Hematopoietic multipotent progenitor cell treated with erythropoietin and hydrocortisone succinate and interleukin-3 and kit ligand, for 4 days (in vitro differentiated cells): ENCODE measurements at places on chromosomes 6 and 20.

DNA sequence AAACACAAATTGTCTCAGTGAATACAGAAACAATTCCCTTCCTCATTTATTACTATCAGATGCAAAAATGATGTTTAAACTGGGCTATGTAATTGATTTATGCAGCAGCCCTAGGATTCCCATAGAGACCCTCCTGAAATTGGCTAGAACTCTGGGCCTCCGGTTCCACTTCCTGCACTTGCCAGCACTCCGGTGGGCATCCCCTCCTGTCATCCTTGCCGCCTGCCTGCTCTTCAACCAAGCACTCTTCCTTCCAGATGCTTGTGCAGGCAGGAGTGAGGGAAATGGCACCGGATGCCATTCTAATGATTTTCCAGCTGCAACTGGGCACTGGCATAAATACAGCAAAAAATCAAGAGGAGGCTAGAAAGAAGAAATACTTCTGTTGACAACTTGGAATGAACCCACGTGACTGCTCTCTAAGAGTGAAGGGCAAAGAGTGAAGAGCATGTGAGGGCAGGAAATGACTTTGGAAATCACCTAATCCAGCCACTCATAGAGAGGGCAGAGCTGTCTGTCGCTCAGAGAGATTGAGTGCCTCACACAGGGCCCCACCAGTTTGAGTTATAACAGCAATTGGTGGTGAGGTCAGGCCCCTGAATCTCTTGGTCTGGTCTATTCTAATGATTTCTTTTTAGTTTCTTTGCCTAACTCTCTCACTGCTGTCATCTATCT is 3.7 kb upstream of the NEDD9 start:
- peak; percentile 32 for DNase-seq

- DNase-seq, result no peak
Observed at GRCh38 chr6:98959631-98960030, 11.9 kb upstream of the FBXL4 start.

- DNase-seq, result peak; percentile 29
Observed at GRCh38 chr6:34484899-34485298, 19.0 kb downstream of the PACSIN1 start.

GRCh38 chr20:25720285-25720684 is 23.6 kb upstream of the ZNF337 start:
- no peak for DNase-seq

GRCh38 chr20:59581993-59582679 is 22.2 kb upstream of the PHACTR3 start:
- DNase-seq, result no peak

GRCh38 chr6:14622085-14622484 is 504.5 kb downstream of the CD83 start:
- DNase-seq, result no peak

DNA sequence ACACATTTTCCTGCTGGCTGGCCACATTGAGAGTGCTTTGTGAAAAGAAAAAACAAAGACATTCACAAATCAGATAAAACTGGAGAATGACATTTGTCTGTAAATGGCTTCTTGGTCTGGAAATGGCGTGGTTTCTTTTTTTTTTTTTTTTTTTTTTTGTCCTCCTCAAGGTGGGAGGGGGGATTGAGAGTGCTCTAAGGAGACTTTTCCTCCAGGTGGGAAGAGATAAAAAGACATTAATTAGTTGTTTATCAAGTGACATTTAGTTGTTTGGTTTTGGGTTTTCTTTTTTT is 40.4 kb downstream of the GNAS start:
- DNase-seq, result peak; percentile 64

- no peak for DNase-seq
Observed at GRCh38 chr20:44207126-44207723, 3.3 kb downstream of the OSER1 start.

DNA sequence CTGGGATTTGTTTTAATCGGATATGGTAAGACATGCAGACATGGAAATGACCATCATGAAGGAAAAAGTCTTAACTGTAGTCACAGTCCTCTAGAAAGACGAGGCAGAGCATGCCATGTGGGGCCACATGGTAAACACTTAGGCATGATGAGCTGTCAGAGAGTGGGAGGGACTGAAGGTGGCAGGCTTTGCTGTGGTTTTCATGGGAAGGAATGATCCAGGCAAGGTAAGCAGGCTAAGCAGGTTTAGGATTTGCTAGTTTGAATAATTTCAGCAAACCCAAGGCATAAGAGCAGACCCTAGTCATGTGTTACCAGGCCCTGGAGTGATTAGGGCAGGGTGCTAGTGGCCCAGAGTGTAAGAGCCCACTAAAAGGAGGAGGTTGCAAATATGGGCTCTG is 47.2 kb upstream of the STMND1 start:
- DNase-seq, result no peak

- peak; percentile 34 for DNase-seq
Observed at GRCh38 chr6:157774153-157775135, 48.6 kb upstream of the SNX9 start.
